ENCODE measurements at places on chromosomes 5 and 9. TPM values are rescaled to one million over a fixed set of nuclear protein-coding genes. Genes with fewer than 3 reads are reported as not detected.
A peak's percentile ranks its signal among the peaks of the same experiment; 100 is the strongest.

Gene PCDHAC1
- polyA plus RNA-seq: 0.02 TPM

- DNase-seq: no peak
Observed at GRCh38 chr9:99594056-99594780, 227.5 kb upstream of the NR4A3 start.

- peak; percentile 19 for DNase-seq
Observed at GRCh38 chr9:121450241-121450640, 49.4 kb downstream of the GGTA1 start.

Gene SEMA5A
- polyA plus RNA-seq: 56.4 TPM

DNA sequence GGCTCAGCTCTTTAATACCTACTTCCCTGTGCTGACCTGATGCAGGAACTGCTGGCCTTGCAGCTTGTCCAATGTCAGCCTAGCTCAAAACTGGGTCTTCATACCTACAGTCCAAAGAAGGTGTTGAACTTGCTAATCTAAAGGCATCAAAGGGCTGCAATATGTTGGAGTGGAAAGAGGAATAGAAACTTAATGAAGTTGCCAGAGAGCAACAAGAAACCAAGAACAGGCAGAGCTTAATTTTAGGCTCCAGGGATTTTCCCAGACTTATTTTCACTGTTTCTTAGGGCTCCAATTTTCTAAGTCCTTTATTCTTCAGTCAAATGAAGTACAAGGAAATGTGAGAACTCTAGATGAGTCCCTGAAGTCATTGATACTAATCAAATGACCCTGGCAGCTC is 17.6 kb upstream of the ERCC6L2 start:
- DNase-seq: no peak

Gene OTP
- not detected for polyA plus RNA-seq

Gene OBP2B
- polyA plus RNA-seq: not detected

Gene TAF11L5
- not detected for polyA plus RNA-seq

Gene TTC1
- 23.2 TPM for polyA plus RNA-seq

DNA sequence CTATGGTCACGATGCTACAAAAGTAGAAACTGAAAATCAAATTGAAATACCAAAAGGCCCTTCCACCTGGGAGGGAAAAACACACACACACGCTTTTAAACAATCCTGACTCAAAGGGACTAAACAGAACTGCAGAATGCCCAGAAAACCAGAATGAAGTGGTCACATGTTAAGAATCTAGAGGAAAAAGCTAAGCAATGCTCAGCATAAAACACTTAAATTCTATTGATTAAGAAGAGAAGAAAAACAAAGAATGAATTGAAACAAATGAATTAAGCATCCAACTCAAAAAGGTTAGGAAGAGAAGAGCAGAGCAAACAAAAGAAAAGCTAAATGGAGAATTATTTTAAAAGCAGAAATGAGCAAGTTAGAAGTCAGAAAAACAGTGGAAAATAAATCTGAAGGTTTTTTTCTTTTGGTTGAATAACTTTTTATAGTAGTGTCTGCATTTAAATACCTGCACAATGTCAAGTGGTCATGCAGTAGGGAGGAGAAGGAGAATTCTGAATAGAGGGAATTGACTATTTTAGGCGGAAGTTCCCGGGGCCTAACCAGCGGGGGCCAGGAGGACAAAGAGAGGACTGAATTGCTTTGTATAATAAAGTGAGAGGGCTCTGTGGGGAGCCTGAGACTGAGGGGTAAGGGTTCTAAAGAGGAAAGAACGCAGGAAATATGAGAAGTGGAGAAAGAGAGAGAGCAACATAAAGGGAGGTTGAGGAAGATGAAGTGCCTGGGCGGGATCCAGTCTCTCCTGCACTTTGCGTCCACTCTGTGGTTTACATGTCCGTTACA is 146.8 kb downstream of the ATPSCKMT start:
- no peak for DNase-seq

DNA sequence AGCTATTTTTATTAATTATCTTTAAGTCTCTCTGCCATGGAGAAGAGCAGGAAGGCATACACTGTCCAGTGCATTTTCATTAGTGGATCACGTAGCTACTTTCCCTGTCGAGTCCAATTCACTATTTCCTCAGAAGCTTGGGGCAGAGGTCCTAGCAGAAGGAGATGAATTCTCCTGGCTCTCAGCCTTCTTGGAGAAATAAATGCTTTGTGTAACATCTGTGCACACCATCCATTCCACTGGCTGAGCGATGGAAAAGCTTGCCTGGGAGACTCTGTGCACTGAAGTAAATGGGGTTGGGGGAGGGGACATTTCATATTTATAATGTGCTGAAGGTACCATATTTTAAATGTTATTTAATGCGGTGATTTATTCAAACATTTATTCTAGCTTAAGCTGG is 23.4 kb downstream of the PROP1 start:
- DNase-seq: no peak

Gene SURF4
- polyA plus RNA-seq: 259 TPM

- peak; percentile 76 for DNase-seq
Observed at GRCh38 chr9:94870793-94871558, 144.5 kb downstream of the AOPEP start.

- DNase-seq: no peak
Observed at GRCh38 chr5:179120951-179121666, 60.9 kb downstream of the ZNF354C start.

DNA sequence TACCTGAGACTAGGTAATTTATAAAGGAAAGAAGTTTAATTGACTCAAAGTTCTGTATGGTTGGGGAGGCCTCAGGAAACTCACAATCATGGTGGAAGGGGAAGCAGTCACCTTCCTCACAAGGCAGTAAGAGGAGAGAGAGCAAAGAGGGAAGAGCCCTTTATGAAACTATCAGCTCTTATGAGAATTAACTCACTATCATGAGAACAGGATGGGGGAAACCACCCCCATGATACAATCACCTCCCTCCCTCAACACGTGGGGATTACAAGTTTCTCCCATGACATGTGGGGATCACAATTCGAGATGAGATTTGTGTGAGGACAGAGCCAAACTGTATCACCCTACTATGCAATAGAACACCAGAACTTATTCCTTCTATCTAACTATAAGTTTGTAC is 27.9 kb downstream of the CD274 start:
- DNase-seq: no peak

DNA sequence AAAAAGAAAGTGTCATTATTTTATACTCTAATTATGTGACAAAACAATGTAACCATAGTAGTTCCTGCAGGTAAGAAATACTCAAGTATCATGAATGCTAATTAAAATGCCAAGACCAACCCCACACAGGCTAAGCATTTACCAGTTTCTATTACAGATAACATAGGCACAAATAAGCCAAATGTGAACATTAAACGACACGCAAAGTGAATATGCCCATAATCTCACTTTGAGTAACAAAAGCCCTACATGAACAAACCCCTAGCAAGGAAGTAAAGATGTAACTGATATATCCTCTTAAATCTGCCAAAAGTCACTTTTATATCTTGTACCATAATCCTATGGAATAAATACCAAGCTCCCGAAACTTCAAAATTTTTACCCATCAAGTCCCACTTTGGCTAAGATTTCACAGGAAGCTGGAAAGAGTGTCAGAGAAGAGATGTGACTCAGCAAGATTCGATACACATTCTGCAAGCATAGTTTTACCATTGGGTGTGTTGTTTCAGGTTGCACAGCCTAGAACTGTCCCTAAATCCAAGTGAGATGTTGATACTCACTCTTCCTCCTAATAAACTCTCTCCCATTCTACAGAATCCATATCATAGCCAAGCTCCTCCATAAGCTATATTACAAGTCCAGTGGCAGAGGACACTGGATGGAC is 28.8 kb downstream of the TRPM6 start:
- DNase-seq: no peak

Gene ARID3C
- not detected for polyA plus RNA-seq

DNA sequence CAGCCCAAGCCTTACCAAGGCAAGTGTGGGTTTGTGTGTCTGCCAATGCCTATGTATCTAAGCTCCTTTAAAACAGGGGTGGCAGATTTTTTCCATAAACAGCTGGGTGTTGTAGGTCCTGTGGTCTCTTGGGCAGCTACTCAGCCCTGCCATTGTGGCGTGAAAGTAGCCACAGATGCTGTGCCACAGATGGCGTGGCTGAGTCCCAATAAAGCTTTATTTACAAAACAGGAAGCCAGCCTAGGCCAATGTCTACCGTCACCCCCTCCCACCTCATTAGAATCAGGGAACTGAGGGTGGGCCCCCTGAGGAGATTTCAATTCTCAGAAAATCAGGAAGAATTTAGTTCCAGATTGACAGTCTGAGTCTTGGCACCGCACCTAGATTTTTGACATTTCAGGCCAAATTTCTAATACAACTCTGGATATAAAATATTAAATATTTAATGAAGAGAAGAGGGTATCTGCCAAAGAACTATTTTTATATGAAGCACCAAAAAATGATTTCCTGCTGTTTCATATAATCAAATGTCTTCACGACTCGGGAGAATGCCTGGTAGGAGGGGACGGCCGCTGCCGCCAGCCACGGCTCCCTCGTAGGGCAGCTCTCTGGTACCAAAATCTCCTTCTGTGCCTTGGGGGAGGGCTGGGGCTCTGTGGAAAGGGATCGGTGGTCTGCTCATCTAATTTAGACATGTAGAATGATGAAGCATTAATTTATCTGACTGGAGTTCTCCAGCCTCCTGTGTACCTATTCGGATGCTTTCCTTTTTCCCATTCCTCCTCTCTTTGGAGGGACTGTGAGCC is 420.9 kb downstream of the IRX2 start:
- no peak for DNase-seq

DNA sequence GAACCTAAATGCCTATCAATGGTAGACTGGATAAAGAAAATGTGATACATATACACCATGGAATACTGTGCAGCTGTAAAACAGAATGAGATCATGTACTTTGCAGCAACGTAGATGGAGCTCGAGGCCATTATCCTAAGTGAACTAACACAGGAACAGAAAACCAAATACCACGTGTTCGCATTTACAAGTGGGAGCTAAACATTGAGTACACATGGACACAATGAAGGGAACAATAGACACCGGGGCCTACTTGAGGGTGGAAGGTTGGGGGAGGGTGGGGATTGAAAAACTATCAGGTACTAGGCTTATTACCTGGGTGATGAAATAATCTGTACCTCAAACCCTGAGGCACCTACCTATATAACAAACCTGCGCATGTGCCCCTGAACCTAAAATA is 22.4 kb upstream of the DEPDC1B start:
- DNase-seq: no peak

DNA sequence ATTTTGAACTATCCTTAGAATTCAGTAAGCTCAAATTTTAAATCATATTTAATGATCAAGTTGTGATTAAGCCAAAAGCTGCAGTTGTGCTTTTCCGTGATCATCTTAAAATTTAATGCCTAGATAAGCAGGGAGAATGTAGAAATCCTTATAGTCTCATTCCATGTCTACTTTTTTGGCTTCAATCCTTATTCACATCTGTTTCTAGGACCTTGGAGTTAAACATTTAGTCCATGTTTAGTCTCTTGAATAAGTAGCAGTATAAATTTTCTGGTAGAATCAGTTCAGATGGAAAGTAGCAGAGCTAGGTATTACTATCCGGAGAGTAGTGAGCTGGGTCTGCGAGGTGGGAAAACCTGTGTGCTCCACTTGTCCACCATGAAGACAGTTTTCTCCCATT is 59.3 kb upstream of the RIOK2 start:
- no peak for DNase-seq

GRCh38 chr9:89743216-89743572 is 138.4 kb downstream of the GADD45G start:
- DNase-seq: no peak

DNA sequence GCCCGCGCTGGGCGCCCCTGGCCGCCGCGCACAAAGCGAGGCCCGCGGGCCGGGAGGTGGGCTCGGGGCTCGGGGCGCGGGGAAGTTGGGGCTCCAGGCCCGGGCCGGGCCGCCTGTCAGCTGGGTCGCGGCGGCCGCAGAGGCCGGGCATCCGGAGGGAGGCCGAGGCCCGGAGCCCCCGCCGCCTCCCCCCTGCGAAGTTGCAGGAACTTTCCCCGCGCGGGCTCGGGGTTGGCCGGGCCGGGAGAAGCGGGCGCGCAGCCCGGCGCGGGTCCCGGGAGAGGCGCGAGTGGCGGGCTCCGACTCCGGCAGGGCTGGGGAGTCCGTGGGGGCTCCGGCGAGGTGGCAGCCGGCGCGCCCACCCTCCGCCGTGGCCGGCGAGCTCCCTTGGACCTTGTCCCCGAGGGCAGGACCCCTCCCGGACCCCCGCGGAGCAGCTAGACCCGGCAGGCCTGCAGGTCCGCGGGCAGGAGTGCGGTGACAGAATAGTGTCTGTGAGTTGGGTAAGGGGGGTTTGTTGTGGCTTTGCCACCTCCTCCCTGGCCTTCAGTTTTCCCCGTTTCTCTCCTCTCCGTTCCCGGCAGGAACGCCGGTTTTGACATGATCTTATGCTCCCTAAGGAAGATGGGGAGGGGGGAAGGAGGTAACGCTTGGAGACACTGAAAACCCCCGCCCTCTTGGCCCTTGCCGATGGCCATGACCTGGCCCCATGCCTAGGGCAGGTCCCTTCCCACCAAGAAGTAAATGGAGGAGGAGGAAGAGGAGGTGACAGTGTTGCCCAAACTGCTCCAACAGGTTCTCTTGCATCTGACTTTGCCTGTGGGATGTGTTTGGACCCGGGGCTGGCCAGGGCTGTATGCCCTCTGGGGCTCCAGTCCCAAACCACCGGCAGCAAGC is 942 bp downstream of the PHF2 start:
- DNase-seq: no peak

DNA sequence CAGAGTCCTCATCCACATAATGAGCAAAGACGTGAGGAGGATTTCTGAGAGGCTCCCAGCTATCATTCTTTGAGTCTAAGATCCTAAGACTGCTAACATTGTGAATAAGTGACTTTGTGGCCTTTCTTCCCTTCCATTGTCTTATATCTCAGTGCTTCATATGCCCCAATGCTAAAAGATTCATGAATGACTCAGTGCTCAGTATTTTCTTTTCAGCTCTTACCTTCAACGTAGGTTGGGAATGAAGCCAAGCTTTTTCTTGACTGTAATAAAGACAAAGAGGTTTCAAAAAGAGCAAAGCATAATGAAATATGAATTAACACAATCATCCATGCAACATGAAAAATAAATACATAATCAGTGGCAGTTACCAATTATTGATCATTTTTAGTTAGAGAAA is 146.4 kb downstream of the ENTREP1 start:
- DNase-seq: no peak

Gene COQ4
- 27.3 TPM for polyA plus RNA-seq

DNA sequence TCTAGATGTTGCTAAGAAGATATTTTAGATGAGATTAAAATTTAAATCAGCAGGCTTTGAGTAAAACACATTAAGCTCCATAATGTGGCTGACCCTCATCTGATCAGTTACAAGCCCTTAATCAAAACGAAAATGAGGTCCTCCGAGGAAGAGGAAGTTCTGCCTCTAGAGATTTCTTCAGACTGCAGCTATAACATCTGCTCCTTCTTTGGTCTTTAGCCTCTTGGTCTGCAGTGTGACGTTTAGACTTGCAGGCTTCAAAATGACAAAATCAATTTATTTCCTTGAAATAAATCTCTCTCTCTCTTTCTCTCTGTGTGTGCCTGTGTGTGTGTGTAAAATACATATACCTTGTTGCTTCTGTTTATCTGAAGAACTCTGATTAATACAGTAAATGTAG is 1429.8 kb upstream of the CDH9 start:
- no peak for DNase-seq

DNA sequence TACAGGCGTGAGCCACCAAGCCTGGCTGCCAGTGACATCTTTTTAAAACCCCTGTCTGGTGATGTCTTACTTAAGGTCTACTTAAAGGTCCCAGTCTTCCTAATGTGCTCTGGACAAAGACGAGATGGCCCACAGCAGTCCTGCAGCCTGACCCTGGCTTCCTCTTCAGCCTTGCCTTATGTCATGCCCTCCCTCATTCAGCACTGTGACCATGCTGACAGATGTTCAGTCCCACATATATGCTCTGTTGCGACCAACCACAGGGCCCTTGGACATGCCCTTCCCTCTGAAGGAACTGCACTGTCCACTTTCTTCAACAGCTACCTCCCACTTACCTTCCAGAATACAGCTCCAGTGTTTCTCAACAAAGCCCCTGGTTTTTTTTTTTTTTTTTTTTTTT is 172.8 kb upstream of the PANK3 start:
- no peak for DNase-seq

All from BJ (cell line).